Stimulated activated CD8-positive, alpha-beta memory T cell treated with anti-CD3 and anti-CD28 coated beads, Interleukin-7, amount 100 ng/mL, for 1 hour (primary cell): ENCODE measurements at places on chromosomes 6 and 20.

GRCh38 chr6:156589281-156589680 lies 187.9 kb upstream of the ARID1B start:
- no peak for DNase-seq

DNA sequence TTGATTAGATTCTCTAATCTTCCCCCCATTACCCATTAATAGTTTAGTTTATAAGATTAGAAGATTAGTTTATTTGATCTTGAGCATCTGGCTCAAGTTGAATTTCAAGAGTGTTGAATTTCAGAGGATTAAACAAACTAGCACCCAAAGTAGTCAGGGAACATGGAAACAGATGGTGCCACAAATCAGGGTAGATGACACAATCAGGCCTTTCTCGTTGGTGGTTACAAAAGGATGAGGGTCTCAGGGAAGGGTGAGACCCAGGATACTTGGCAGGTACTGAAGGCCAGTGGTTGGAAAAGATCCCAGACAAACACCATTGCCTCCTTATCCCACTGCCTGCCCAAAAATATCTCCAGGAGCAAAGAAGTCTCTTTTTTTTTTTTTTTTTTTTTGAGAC lies 29.5 kb upstream of the ADGRF1 start:
- no peak for DNase-seq

- DNase-seq, result no peak
These were observed 23.1 kb downstream of the SPAG4 start for GRCh38 chr20:35638751-35639150.

- no peak for DNase-seq
These were observed 14.6 kb upstream of the MTCL3 start for GRCh38 chr6:127533736-127534135.

- no peak for DNase-seq
These were observed 29.2 kb upstream of the CEP85L start for GRCh38 chr6:118680452-118681095.

GRCh38 chr20:46000262-46000996 lies 8.3 kb upstream of the MMP9 start:
- no peak for DNase-seq

GRCh38 chr20:54237116-54237943 lies 29.4 kb downstream of the PFDN4 start:
- DNase-seq, result no peak

DNA sequence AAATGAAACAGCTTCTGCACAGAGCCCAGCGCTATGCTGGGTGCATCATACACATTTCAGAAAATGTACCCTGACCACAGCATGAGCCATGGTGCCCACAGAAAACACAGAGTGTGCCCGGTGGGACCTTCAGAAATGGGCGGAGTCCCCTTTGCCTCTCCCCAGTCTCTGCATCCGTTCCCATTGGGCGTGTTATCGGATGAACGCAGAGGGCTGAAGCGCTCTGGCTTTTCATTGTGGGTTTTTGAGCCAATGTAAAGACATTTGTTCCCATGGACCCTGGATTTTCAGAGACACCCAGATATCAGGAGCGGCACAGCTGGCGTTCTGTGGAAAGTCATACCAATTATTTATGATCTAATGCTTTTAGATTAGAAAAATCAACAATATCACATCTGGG lies 99.8 kb downstream of the DACT2 start:
- DNase-seq, result no peak

DNA sequence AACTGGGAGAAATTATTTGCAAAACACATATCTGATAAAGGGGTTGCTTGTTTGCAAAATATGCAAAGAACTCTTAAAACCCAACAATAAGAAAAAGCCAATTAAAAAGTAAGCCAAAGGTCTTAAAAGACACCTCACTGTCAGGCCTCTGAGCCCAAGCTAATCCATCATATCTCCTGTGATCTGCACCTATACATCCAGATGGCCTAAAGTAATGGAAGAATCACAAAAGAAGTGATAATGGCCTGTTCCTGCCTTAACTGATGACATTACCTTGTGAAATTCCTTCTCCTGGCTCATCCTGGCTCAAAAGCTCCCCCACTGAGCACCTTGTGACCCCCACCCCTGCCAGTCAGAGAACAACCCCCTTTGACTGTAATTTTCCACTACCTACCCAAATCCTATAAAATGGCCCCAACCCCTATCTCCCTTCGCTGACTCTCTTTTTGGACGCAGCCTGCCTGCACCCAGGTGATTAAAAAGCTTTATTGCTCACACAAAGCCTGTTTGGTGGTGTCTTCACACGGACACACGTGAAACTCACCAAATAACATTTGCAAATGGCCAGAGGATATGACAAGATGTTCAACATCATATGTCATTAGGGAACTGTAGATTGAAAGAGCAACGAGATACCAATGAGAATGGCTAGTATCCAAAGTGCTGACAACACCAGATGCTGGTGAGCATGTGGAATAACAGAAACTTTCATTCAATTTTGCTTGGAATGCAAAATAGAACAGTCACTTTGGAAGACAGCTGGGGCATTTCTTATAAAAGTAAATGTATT lies 565.0 kb upstream of the ADGRB3 start:
- DNase-seq, result no peak

DNA sequence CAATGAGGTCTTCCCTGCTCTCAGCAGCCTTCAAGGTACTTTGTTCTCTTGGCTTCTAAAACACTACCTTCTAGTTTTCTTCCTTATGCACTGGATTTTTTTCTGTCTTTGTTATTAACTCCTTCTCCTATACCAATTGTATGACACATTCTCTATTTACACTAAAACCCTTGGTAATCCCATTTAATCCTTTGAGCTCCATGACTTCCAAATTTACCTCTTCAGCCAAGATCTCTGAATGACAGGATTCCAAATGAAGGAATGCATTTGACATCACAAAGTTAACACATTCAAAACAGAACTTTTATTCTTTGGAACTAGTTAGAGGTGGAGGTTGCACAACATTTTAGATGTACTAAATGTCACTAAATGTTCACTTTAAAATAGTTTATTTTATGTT lies 86.6 kb upstream of the SAMD5 start:
- no peak for DNase-seq

GRCh38 chr6:73671911-73672685 lies 18.3 kb upstream of the SLC17A5 start:
- DNase-seq, result no peak

- DNase-seq, result no peak
These were observed 43.8 kb upstream of the SEC63 start for GRCh38 chr6:108001696-108002231.

GRCh38 chr6:5435449-5435848 lies 174.1 kb downstream of the FARS2 start:
- no peak for DNase-seq

DNA sequence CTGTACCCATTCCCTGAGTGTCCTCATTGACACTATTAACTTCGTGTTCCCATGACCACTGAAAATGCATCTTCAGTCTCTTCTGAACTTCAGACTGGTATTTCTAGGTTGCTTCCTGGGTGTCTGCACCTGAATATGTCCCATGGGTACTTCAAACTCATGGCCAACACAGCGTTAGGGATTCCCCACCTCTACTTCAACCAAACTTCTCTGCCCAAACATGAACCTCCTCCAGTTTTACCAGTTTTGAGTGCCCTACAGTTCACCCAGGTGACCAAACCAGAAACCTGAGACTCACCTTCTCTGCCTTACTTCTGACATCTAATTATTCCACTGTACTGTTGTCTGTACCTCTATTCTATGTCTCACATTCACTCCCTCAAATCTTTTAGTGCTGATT lies 99.5 kb upstream of the SUPT3H start:
- no peak for DNase-seq

DNA sequence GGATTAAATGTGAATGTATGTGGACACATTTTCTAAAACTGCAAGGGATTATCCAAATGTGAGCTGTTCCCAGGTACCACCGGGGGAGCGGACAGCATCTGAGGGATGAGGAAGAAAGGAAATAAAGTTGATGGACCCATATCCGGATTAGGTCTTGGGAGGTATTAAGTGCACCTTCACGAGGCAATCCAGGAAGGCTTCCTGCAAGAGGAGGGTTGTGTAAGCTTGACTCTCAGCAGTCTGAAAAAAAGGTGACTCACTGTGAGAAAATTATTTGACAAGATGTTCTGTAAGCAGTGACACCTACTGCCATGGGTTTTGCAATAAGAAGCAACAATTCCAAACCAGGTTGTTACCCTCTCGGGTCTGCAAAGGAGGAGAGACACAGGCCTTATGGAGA lies 55.0 kb upstream of the LRFN2 start:
- DNase-seq, result no peak

- no peak for DNase-seq
These were observed 104.0 kb downstream of the ISM1 start for GRCh38 chr20:13325033-13325432.

GRCh38 chr20:10370091-10370887 lies 63.7 kb downstream of the MKKS start:
- no peak for DNase-seq

GRCh38 chr6:98590136-98590681 lies 244.2 kb upstream of the POU3F2 start:
- no peak for DNase-seq

DNA sequence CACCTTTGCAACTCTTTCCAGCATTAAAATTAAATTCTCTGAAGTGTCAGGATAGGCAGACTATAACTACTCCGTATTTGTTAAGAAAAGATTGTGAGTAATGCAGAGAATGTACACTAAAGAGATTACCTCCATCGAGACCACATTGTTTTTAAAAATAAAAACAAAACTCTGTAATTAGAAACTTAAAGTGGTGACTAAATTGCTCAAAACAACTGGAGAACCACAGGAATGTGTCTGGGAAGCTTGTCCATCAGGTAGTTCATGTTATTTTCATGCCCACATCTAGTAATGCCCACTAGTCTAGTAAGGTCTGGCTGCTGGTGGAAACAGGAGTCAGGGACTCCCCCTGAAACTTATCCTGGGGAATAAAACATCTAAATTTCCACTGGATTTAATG lies 103.0 kb upstream of the FOXQ1 start:
- no peak for DNase-seq

DNA sequence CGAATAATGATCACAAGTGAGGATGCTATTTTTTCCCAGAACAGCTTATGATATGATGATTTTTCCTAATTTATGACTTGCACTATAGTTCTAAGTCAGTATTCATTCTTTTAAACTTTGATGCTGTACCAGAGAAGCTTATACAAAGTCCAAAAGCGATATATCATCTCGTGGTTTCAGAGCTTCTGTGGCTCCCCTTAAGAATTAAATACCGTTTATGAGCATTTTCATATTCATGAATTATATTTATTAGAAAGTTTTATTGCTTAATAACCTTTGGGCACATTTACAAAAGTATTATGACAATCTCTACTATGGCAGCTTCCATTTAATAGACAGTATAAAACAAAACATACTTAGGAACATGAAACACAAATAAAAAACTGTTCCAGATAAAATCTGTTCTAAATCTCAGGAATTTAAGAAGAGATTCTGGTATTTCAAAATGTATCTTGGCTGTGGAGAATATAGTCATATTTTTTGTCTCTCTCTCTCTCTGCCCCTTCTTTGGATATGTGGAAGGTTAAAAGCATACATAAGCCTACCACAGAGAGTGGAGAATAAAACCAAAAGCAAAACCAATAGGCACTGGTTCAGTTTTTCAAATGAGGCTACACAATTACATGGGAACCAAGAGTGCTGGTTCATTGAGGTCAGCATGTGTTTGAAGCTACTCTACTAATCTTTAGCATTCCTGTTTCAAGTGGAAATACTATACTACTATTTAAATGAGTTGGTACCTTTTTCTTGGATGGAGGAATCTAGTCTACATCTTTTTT lies 884.5 kb upstream of the GJE1 start:
- no peak for DNase-seq

GRCh38 chr6:146950351-146950835 lies 253.8 kb upstream of the STXBP5 start:
- DNase-seq, result no peak

DNA sequence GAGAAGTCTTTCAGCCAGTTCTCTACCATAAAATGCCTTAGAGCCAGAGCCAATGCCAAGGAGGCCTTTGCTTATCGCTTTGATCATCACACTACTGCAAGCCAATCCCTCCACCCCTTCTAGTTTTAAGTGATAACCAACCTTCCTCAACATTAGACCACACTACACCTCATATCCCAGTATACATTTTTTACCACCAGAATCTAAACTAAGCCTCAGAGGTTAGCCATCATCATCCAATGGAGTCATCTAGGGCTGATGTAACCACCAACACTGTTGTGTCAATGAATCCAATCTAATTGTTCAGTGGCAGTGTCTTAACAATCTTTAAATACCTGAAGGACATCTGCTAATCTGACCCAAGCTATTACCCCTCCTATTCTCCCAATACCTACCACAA lies 6.4 kb downstream of the ZUP1 start:
- DNase-seq, result no peak

GRCh38 chr20:20551409-20551808 lies 161.0 kb downstream of the RALGAPA2 start:
- DNase-seq, result no peak

GRCh38 chr6:150195996-150196417 lies 53.2 kb downstream of the PPP1R14C start:
- no peak for DNase-seq

- no peak for DNase-seq
These were observed 49.5 kb upstream of the CCN6 start for GRCh38 chr6:112004201-112005012.

GRCh38 chr6:40727271-40727670 lies 140.1 kb upstream of the LRFN2 start:
- no peak for DNase-seq

- no peak for DNase-seq
These were observed 223.9 kb upstream of the TAB2 start for GRCh38 chr6:149093643-149094042.

DNA sequence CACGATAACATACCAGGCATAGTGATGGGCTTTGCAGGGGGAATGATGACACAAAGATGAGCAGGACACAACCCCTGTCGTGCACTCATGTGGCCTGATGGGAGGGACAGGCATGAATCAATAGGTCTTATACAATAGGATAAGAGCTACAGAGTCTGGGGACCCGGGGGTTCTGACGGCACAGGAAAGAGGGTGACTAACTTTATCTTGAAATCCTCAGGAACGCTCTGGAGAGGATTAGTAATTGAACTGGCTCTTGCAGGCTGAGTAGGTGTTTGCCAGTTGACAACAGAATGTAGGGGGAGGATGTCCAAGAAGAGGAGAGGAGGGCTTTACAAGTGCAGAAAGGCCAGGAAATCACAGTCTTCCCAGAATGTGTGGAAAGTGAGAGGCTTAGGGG lies 219.9 kb upstream of the ECI2 start:
- no peak for DNase-seq

GRCh38 chr6:84687431-84687830 lies 77.0 kb downstream of the TBX18 start:
- DNase-seq, result no peak

GRCh38 chr6:131947986-131948661 lies 3.0 kb downstream of the CCN2 start:
- DNase-seq, result no peak

GRCh38 chr6:5584078-5584482 lies 322.8 kb downstream of the FARS2 start:
- DNase-seq, result no peak

GRCh38 chr6:165487347-165487746 lies 175.7 kb downstream of the PDE10A start:
- DNase-seq, result no peak

DNA sequence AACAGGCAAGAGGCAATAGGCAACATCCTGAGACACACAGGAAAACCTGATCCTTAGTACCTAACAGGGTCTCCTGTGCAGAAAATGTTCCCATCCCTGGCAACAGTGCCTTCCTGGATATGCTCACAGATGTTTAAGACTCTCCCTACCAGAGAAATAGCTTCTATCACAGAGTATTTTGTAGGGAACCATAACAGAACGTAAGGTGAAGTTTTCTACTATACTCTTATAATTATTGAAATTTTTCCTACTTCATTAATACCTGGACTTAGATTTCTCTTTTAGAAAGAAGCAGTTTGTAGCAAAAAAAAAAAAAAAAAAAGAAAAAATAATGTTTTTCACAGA lies 33.5 kb upstream of the LGSN start:
- DNase-seq, result no peak
